ENCODE measurements at places on chromosomes 12 and 14.

GRCh38 chr14:45144658-45145057 lies 8.9 kb downstream of the FANCM start:
- no peak for DNase-seq

GRCh38 chr14:52327374-52328226 lies 13.5 kb downstream of the PTGER2 start:
- DNase-seq: no peak

DNA sequence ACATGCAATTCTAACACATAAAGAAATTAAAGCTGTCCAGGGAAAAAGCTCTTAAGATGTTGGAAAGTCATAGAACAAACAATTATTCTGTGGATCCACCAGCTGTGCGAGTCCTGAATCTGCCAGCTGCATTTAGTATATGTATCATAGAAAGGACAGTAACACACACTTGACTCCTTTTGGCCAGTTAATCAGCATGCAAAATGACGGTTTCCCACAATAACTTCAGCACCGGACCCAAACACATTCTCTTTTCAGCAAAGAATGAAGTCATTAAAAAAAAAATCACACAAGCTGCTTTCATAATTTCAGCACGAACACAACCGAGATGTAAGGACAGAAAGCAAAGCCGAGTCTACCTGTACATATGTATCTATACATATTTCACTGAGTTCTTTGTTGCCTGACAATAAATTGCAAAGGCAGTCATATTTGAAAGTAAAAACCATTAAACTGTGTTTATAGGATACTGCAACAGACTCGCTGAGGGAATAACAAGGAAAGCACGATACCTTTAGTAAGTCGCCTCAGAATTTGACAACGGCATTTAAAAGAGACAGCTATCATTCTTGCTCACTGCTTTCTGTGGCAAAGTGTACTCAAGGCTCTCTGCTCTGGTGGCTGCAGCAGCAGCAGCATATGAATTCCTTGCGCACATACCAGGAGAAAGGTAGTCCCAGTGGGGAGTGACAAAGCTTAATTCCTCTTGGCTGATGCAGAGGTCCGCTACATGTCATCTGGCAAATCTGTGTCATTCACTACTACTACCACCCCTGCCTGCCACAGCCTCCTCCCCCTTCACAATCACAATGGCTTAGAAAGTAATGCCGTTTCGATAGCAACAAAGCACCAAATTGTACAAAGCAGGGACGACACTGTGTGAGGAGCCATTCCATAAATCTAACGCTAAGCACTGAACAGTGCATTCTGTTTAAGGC lies at the start of gene GRIP1:
Gene GRIP1, minus strand, starts transcription at position 739 of the 938 bp plus-strand sequence. Its CDS starts 172 bp downstream, at position 567.
- DNase-seq: no peak

GRCh38 chr12:30928356-30929244 lies 2.1 kb downstream of the TSPAN11 start:
- no peak for DNase-seq

- no peak for DNase-seq
Observed at GRCh38 chr14:105380756-105381155, 17.6 kb upstream of the TEX22 start.

DNA sequence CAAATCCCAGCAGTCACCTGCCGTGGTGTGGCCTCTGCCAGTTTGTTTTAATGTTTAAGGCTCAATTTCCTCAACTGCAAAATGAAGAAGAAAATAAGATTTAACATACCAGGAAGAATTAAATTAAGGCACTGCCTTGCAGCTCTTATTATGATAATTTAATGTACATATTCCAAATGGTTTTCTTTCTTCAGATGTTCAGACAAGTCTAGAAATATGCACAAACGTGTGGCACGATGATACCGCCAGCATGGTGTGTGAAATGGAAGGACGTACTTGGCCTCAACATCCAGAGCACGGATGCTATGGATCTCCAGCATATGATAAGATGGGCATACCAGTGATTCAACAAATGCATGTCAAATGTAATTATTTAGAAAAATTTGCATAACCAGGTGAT lies 959.4 kb upstream of the TMEM132C start:
- DNase-seq: no peak

- no peak for DNase-seq
Observed at GRCh38 chr12:89073027-89073398, 279.3 kb downstream of the DUSP6 start.

DNA sequence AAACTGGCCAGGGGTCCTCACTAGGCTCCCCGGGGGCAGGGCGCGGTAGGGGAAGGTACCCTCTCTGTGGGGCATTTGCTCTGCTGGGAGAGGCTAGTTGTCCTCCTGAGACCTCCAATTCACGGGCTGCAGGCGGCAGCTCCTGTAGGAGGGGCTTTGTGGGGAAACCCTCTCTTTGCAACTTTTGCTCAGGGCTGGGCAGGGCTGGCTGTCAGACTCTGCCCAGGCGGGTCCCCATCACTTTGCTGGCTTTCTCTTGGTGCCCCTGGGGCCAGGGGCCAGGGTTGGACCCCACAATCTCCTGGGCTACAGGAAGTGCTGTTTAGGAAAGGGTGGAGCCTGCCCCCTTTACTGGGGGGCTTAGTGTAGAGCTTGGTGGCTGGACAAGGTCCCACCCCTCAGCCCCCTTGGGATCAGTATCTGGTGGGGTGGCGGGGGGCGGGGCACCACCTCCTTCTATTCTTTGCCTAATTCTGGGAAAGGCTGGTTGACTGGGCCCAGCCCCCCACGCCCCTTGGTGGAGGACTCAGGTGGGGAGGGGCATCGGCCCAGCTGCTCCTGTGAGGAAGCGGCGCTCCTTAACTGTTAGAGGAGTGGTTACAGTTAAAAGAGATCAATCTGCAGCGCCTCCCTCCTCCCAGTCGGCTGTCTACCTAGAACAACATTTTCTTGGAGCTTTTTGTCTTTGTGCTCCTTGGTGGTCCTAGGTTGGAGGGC lies 918.7 kb downstream of the AACS start:
- DNase-seq: no peak

- DNase-seq: peak; percentile 38
Observed at GRCh38 chr12:52024845-52025230, 18.1 kb downstream of the TAMALIN start.

DNA sequence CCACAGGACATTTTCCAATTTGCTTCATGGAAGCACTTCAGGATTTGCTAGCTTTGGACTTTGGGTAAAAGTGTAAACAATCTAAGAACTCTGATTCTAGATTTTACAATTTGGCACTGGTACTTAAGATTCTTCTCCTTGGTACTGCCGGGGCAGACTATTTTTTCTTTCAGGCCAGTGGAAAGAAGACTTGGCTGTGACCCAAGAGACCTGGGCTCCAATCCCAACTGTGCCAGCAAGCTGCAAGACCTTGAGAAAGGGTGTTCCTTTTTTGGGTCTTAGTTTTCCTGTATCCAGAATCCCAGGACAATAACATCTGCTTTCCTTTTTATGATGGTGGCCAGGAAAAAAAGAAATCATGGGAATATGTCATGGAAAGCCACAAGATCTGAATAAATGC lies 148.1 kb upstream of the CRY1 start:
- DNase-seq: no peak

- DNase-seq: no peak
Observed at GRCh38 chr12:26789731-26790644, 43.0 kb downstream of the ITPR2 start.

GRCh38 chr12:7180685-7181084 lies 8.8 kb upstream of the PEX5 start:
- DNase-seq: no peak

DNA sequence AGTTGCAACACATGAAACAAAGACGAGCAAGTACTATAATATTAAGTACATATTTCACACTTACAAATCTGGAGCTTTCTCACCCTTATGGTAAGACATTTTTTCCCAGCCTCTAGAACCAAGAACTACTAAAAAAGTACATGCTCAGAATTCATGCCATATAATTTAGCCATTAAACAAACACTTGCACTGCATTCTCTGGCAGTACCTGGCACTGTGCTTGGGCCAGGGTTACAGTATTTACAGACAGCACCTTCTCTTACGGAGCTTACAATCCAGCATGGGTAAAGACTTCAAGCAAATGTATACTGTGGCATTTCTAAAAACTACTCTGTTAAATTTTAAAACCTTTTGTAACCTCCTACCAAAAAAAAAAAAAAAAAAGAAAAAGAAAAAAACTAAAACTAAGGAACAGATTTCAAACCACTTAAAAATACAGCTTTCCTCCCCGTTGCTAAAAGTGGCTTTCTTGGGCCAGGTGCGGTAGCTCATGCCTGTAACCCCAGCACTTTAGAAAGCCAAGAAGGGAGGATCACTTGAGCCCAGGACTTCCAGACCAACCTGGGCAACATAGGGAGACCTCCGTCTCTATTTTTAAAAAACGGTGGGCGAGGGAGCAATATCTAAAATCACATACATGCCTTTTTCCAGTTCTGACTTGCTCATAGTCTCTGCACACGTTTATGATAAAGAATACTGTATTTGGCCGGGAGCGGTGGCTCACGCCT lies 956 bp downstream of the GNPTAB start:
- no peak for DNase-seq

All from stimulated activated CD4-positive, alpha-beta T cell treated with anti-CD3 and anti-CD28 coated beads, Interleukin-4, amount 100 ng/mL, for 1 hour (primary cell).